CD14-positive monocyte (primary cell): ENCODE measurements at places on chromosomes 7 and 10.

DNA sequence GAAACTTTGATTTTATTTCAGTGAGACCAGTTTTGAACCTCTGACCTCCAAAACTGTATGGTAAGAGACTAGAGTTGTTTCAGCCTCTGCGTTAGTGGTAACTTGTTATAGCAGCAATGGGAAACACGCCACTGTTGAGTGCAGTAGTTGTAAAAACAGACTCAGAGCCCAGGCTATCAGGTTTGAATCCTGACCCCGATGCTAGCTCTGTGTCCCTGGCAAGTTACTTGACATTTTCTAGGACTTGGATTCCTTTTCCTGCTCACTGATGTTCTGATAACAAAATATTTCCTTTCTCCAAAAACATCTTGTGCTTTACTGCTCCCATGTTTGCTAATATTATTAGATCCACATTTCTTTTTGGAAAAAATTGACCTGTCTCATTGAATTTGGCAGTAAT lies 131.0 kb downstream of the PLXDC2 start:
- no peak for DNase-seq

- no peak for DNase-seq
Measured at GRCh38 chr7:30994206-30995100, 30.7 kb downstream of the GHRHR start.

DNA sequence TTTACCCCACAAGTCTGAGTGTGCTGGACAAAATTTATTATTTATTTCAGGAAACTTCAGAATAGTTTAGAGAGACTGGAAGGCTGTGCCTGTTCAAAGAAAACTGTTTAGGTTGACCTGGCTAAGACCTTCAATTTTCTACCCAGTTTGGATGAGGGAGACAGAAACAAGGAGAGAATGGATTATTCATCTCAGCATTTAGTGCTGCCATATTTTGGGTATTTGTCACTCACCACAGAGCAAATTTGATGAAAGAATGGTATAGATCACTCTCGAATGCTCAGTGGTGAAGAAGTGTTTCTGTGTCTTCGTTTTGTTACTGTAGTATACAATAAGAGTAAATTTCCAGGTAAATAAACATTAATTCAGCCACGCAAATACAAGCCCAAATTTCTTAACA lies 71.8 kb downstream of the SEMA3C start:
- DNase-seq: no peak

DNA sequence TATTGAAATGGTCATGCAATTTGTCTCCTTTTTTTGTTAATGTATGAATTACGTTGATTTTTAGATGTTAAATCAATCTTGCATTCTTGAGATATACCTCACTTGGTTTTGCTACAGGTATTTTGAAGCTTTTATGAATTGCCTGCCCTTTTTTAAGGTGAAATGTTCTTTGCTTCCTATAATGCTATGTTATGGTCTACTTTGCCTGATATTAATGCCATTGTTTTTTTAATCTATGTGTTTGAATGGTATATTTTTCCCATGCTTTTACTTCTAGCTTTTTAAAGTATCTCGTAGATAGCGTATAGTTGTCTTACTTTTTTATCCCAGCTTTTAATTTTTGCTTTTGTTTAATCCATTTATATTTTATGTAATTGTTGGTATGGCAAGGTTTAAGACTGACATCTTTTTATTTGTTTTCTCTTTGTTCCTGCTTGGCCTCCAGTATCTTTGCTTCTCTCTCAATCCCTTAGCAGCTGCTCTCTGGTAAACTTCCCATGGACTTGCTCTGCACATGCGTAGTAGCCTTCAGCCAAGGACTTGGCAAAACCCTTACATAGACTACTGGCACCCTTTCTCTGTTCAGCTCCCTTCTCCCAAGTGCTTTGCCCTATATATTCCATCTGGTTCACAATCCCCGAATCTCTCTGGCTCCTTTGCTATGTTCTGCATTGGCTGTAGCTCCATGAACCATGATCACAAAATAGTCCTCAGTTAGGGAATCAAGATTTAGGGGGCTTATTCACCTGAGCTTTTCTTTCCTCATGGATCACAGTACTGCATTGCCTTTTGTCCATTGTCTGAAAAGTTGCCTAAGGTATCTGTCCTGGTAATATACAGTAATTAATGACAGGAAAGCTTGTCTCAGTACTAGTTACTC lies 8.4 kb downstream of the TRIM24 start:
- no peak for DNase-seq

- no peak for DNase-seq
Measured at GRCh38 chr7:26499315-26499897, 207.7 kb downstream of the SNX10 start.

GRCh38 chr7:105705427-105705826 lies 124.1 kb upstream of the EFCAB10 start:
- no peak for DNase-seq

DNA sequence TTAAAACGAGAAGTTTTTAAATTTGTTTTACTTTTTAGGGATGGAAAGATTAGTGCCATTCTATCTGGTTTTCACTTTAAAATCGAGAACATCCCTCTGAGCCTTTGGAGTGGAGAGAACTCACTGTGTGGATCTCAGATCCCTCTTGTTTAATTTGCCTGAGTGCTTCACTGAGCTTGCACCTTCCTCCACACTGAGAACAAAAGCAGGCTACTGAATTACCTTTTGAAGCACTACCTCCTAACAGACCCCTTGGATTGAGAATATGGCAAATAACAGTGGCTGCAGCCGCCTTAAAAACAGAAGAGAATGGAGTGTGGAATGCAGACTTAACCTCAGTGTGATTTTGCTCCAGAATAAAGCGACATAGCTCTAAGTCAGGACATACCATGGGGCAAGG lies 204.7 kb downstream of the CNTNAP2 start:
- no peak for DNase-seq

- no peak for DNase-seq
Measured at GRCh38 chr7:64574540-64575099, 11.7 kb upstream of the ZNF680 start.

- no peak for DNase-seq
Measured at GRCh38 chr7:116571037-116571436, 46.2 kb downstream of the CAV1 start.

DNA sequence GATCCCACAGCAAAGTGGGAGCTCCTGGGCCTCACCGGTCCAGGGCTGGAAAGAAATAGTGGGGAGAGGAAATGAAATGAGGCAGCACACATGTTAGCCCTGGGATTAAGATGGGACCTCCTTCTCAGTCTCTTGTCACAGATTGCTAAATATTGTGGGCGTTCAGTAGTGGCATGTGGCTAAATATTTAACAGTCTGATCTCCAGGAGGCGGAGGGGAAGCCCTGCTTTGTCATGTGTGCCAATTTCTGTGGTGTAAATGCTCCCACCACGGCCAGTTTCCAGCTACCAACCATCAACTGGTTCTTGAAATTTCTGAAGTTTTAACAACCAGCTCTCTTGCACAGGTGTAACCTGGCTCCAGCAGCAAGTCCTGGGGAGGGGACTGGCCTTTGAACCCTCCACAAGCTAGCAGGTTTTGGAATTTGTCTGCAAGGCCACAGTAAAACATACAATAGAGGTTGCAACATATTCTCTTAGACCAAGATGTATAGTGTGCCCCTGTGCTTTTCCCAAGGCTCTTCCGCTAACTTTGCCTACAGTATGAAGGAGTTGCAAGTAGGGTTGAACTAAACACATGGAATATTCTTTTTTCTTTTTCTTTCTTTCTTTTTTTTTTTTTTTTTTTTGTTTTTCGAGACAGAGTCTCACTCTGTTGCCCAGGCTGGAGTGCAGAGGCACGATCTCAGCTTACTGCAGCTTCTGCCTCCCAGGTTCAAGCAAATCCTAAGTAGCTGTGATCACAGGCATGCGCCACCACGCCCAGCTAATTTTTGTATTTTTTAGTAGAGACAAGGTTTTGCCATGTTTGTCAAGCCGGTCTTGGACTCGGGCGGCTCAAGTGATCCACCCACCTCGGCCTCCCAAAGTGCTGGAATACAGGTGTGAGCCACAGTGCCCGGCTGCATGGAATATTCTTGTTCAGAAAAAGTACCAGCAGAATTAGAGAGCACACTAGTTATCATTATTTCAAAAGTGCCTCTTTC lies 103.1 kb upstream of the PCBD1 start:
- DNase-seq: no peak

DNA sequence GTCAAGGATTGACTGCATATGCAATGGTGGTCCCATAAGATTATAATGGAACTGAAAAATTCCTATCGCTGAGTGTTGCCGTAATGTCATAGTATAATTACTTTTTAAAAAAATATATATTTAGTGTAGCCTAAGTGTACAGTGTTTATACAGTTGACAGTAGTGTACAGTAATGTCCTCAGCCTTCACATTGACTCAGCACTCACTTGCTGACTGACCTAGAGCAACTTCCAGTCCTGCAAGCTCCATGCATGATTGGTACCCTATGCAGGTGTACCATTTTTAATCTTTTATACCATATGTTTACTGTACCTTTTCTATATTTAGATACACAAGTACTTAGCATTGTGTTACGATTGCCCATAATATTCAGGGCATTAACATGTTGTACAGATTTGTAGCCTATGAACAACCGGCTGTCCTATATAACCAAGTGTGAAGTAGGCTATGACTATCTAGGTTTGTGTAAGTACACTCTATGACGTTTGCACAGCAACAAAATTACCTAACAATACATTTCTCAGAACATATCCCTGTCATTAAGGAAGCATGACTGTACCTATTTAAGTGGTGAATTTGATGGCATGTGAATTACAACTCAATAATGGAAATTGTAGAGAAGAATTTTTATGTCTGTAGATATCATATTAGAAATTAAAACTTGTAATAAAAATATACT lies 40.9 kb downstream of the CCNY start:
- peak; percentile 49 for DNase-seq

- peak; percentile 49 for DNase-seq
Measured at GRCh38 chr7:142012825-142013511, 17.3 kb downstream of the MGAM start.

- no peak for DNase-seq
Measured at GRCh38 chr10:361203-362081, 226.2 kb downstream of the ZMYND11 start.

- DNase-seq: no peak
Measured at GRCh38 chr7:110681941-110682340, 409.0 kb upstream of the LRRN3 start.

- DNase-seq: no peak
Measured at GRCh38 chr7:141558544-141559183, 7.5 kb downstream of the AGK start.

GRCh38 chr7:98760201-98760651 lies 109.6 kb downstream of the TMEM130 start:
- DNase-seq: no peak

DNA sequence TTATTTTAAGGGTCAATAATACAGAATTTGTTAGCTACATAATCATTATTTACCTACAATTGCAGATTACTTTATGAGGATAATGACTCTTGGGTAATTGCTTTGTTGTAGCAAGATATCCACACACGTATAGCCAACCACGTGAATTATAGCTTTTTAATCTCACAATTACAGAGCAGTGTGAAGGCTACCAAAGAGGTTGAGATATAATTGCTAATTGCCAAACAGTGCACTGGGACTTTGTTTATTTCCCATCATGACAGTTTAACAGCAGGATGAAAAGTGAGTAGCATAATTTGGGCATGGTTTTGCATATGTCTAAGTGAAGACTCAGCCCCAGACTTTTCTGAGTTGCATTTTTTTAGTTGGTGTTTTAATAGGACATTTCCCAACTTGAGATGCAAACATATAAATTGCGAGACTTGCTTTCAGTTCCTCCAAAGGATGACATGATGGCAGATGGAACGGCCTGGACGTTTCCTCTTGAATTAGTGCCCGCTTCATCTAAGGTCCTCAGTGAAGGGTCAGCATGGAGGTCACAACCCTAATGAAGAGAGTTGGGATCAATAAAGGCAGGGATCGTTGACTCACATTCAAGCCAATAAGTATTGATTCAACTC lies 180.7 kb upstream of the GPR26 start:
- DNase-seq: peak; percentile 65

DNA sequence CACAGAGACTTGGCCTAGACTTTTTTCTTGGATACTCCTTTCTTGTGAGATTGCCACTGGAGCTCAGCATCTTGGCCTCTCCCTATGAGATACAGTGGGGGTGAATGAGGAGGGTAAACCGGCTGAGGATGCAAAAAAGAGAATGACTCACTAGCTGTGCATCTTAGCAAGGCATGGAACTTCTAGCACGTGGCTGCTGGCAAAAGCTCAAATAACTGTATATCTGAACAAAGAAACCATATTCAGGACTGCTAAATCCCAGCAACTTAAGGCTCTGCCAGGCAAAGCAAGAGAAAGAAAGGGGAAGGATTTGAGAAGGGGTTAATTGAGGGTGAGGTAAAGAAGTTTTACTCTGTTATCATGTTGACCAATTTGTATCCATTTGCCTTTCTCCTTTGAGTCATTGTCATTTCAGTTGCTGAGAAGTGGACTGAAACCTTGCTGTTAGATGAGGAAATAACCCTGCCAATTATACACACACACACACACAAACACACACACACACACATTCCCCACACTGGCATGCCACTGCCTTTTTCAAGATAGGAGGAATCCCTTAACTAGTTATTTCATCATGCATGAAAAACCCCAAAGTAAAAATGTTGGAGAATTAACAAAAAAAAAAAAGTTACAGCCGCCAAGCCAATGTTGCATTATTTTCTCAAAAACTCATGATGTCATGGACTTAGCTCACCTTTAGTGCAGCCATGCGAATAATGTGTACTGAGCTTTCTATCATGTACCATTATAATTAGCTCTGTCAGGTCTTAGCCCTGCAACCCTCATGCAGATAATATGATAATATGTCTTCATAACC lies 997.3 kb downstream of the LRMDA start:
- peak; percentile 6 for DNase-seq

- DNase-seq: no peak
Measured at GRCh38 chr7:98163704-98164494, 47.3 kb upstream of the BHLHA15 start.

GRCh38 chr10:24848195-24848594 lies 104.2 kb downstream of the PRTFDC1 start:
- DNase-seq: no peak

- no peak for DNase-seq
Measured at GRCh38 chr7:151818674-151819519, 58.0 kb downstream of the PRKAG2 start.

DNA sequence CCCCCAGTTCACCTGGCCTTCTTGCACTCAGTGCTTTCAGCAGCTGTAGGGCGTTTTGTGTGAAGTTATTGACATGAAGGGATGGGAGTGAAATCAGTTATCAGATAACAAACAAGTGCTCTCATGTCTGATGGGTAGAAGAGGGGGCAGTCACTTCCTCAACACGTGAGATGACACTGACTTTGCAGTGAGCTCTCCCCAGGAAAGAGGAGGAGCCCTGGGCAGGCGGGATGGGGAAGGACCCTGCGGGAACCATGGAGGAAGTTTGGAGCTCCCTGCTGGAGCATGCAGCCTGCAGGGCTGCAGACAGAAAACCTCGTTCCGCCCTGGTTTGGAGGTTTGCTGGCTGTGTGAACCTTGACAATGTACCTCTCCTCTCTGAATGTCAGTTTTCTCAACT lies 38.7 kb downstream of the GPR26 start:
- DNase-seq: no peak

- no peak for DNase-seq
Measured at GRCh38 chr10:29250066-29250465, 38.8 kb upstream of the LYZL1 start.

GRCh38 chr7:11923376-11923930 lies 91.5 kb upstream of the THSD7A start:
- DNase-seq: no peak
